ENCODE measurements at places on chromosomes 4 and X.

GRCh38 chrX:140355922-140356321 is 148.9 kb downstream of the SOX3 start:
- DNase-seq = no peak

GRCh38 chr4:155675709-155676429 is 9.2 kb downstream of the GUCY1A1 start:
- DNase-seq = no peak

GRCh38 chr4:37685823-37686372 is 278 bp downstream of the RELL1 start:
- DNase-seq = no peak

GRCh38 chr4:100162027-100162685 is 28.1 kb downstream of the DDIT4L start:
- DNase-seq = no peak

- DNase-seq = no peak
These were observed 125.5 kb upstream of the ARMCX2 start for GRCh38 chrX:101785142-101785541.

GRCh38 chr4:185332575-185333464 is 62.9 kb downstream of the LRP2BP start:
- DNase-seq = no peak

DNA sequence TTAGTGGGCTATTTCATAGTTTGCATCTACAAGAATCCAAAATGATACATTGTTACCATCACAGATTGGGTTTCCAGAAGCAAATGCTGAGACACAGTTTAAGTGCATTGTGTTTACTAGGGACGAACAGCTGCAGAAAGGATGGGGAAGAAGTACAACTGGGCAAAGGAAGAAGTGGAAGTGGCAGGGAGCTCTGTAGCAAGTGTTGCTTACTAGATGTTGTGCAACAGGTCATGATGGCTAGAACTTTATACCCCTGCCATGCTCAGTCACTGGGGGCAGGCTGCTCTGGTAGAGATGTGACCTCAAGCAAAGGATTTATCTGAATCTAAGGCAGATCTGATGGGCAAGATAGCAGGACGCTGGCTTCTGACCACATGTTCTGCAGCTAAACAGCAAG is 76.1 kb upstream of the EMCN start:
- DNase-seq = no peak

GRCh38 chrX:64186974-64187761 is 18.3 kb downstream of the AMER1 start:
- no peak for DNase-seq

DNA sequence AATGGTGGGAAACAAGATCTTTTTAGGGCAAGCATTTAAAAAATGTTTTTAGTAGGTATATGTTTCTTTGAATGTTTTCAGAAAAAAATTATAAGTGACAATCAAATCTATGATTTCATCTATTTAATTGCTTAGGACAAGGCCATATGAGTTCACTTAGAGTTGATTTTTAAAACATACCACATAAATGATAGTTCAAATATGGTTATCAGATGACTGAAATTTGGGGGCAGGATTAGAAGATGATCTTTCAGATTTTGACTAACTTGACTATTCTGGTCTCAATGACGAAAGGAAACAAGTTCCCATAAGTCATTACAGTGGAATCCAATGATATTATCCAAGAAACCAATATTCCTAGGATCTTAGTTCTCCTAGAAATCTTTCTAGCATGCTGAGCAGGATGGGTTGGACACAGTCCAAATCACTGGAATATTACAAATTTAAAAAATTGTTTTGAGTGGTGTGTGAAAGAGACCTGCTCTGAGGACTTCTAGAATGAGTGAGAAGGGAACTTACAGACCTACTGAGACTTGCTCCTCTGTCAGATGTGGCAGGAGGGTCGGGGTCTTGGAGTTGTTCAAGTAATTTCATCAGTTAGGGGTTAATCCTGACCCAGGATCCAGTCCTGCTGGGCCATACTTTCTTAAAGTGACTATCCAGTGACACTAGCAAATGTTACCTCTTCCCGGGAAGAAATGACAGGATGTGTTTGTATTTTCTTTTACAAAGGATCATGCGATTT is 20.0 kb downstream of the RHOH start:
- DNase-seq = peak; percentile 40

DNA sequence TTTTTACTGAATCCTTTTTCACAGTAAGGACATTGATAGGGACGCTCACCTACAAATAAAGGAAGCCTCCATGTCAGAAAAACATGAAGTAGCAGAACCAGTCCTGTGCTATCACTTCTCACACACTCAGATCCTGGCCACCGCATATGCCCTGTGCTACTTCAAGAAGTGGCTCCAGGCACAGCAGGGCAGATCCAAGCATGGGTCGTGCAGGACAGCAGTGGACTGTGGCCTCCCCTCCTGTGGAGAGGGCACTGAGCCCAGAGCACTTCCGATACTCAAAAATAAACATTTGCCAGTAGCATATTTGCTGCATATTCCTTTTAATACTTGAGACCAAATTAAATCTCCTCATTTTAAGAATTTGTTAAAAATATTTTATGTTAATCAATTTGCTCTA is 167.9 kb downstream of the PRDM5 start:
- DNase-seq = no peak

GRCh38 chrX:56029188-56029587 is 203.0 kb upstream of the KLF8 start:
- DNase-seq = no peak

DNA sequence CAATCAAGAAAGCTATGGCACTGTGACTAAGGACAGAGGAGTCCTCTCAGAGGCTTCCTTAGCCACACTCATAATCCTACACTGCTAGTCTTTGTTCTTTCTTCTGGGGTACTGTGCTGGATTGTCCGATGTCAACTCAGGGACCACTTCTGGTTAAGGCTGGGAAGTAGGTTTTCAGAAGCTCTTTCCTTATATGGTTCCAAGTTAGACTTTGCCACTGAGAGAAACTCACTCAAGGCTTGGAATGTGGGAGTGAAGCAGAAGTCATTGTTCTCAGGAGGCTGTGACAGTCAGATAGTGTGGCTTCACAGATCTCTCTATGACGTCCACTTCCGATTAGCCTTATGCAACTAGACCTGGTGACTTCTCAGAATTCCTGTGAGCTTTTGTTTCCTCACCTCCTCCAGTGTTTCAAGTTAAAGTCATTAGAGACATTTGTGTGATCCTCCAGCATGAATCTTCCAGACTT is 317.3 kb upstream of the F9 start:
- no peak for DNase-seq

- no peak for DNase-seq
These were observed 40.6 kb upstream of the IL21 start for GRCh38 chr4:122661176-122662160.

GRCh38 chr4:37646247-37646646 is 39.9 kb downstream of the RELL1 start:
- no peak for DNase-seq

DNA sequence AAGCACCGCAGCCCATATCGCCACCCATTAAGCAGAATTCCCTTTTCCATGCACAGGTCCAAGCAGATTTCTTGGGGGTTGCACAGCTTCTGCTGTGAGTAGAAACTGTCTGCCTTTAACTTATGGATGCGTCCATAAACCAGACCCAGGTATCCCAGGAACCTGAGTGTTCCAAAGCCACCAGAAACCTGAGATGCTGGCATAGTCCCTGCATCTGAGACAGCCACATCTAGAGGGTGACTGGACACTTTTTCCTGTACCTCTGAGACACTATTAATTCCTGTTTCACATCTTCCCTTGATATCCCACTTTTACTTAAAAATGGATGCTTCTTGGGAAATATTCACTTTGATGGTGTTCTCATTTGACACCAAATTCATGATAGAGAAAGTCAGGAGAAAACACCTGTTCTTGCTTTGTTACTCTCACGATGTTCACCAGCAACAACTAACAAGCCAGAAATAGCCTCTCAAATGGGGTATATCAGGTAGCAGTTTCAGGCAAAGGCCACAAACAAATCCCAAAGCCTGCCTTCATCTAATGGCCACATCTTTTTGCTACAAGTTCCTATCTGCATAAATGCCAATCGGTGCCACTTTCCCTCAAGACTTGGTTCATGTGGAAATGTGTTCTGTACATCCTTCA is 45.5 kb upstream of the PRDX4 start:
- no peak for DNase-seq

- peak; percentile 24 for DNase-seq
These were observed 1.0 kb downstream of the PGRMC2 start for GRCh38 chr4:128286474-128287058.

DNA sequence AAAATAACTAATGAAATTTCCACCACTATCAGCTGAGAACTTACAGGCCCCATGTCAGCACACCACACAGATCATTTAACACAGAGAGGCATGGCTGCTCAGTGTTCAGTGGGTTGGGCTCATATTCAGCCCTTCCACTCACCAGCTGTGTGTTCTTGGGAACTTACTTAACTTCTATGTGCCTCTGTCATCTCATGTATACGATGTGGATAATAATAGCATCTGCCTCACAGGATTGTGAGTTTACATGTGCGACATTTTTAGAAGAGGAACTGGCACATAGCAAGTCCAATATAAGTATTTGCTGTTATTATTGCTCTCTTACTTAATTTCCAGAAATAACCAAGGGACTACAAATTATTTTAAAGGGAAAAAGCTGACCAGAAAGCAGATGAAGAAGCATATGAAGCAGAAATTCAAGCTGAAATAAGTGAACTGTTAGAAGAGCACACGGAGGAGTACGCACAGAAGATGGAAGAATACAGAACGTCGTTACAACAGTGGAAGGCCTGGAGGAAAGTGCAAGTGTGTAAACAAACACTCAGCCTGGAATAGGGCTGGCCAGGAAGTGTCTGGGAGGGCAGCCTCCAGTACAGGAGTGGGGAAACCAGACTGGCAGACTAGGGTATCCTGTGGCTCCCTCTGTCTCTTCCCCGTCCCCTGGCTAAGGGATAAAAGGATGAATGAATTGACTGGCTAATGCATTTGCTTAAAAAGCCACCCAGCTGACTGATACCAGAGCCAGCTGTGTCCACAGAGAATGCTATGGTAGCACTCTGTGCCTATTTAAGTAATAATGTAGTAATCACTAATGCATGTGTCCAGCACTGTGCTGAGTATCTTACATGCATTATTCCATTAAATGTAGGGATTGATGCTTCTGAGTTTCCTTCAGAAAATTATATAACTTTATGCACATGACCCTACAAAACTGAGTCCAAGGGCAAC is 67.1 kb downstream of the CC2D2A start:
- DNase-seq = no peak

DNA sequence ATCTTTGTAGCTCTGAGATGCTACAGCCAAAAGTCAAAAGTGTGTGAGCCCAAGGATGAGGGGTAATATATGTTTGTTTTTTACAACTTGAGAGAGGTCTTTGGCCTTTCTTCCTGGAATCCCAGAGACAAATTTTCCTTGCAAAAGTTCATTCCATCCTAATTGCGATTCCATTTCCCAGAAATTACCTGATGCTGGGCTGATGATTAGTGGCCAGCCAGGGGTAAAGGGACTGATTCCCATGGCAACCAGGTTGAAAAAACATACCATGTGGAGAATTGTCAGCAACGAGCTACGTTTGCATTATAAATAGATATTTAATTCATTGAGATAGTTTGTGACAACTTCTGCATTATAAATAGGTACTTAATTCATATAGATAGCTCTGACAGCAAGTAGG is 17.8 kb downstream of the IGSF1 start:
- DNase-seq = no peak

DNA sequence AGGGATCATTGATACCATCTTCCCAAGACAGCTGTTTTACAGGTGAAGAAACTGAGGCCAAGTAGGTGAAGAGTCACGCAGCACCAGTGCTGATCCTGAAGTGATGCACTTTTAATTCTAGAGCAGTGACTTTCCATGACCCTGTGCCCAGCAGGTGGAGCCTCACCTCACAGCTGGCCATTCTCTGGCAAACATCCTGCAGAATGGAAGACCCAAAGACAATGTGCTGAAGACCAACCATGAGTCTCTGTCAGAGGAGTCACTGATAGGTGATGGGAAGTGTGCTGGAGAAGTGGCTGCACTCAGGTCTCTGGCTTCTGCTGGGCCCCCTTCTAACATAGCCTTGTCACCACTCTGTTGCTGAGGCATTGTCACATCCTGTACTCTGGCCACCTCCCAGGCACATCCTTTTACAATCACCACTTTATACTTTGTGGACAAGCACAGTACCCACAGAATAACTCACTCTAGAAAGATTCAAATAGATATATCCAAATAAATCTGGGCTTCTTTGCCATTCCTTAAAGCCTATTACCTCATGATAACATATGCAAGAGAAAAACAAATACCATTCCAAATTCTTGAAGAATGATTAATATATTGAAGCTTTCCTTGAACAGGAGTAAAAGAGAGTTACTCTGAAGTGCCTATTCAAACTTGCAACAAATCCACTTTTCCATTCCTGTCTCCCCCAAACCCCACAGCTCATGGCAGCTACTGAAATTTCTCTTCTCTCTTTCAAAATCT is 64.1 kb upstream of the SCOC start:
- no peak for DNase-seq

- no peak for DNase-seq
These were observed 505.0 kb upstream of the PITX2 start for GRCh38 chr4:111127841-111128240.

DNA sequence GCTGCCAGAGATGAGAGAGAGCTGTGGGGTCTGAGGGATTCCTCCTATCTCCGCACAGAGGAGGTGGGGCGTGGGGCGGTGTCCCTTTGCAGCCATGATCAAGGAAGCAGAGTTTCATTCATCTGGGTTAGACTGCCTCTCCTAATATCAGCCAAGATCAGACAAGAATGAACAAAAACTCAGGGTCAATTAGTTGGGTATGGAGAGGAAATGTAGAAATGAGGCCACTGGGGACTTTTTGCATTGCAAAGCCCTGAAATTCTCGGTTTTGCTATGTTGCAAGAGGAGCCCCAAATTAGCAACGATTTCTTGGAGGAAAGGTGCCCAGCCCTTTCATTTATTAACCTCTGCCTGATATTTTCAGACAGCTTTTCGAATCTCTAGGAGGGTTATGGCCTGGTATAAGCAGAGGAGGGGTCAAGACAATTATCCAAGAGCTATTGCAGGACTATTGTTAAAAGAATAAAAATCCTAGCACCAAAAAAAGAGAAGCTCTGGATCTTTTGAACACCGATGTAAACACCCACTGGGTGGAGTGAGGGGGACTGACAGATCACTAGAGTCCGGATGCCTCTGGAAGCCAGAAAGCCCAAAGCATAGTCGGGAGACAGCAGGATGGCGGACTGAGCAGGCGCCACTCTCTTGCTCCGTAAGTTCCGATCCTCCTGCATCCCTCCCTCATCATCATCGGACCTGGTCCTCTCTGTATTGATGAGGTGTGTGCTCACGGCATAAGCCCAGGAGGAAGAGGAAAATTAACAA is 34.4 kb upstream of the ACSL1 start:
- no peak for DNase-seq

DNA sequence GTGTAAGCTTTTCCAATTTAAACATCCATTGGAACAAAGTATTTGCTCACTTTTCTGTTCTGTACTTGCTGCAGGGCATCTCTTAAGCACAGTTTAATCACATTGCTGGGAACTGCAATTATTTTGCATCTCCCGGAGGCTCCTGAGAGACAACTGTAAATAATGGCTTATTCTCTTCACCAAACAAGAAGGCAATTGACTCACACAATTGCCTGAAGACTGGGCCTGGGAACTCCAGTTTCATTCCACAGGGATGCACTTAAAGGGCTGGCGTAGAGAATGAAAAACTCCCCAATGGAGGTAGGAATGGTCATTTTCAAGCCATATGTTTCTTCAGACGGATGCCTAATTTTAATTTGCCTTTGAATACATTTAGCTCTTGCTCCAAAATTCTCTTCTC is 29.5 kb downstream of the TFDP3 start:
- DNase-seq = no peak

GRCh38 chr4:23366557-23366906 is 523.3 kb downstream of the PPARGC1A start:
- no peak for DNase-seq

Data from activated T-cell treated with anti-CD3 and anti-CD28 coated beads, Interleukin-2, amount 50 U/mL, for 48 hours (primary cell).